ENCODE measurements at places on chromosomes 6 and 20.

DNA sequence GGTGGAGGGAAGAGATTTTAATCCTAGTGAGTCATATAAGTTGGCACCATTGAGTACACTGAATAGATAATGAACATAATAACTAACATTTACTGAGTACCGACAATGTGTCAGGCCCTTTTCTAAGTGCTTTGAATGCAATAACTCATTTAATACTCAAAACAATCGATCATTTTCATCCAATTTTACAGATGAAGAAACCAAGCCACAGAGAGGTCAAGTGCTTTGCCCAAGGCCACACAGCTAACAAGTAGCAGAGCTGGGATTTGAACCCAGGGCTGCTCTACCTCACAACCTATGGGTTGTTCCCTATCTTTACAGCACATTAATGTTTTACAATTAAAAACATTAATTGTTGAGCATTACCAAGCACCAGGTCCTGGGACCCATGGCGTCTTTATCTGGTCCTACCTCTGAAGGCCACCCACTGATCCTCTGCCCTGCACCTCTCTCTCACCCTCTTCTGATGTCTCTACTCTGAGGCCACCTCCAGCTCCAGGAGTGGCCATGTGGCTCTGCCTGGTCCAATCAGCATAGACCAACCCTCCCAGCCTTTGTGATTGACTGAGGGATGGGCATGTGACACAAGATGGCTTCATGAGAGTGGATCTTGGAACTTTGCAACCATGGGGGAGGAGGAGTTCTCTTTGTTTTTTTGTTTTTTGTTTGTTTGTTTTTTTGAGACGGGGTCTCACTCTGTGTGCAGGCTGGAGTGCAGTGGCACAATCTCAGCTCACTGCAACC, 83.9 kb downstream of the KCNB1 start:
- no peaks in the 10 kb centered on the region for H3K27me3 ChIP-seq
- no peak overlapping the region for H3K4me3 ChIP-seq
- H3K36me3 ChIP-seq: no peaks in the 10 kb centered on the region
- no peak overlapping the region for H3K27ac ChIP-seq
- H3K4me1 ChIP-seq: no peaks in the 10 kb centered on the region
- DNase-seq: no peak

DNA sequence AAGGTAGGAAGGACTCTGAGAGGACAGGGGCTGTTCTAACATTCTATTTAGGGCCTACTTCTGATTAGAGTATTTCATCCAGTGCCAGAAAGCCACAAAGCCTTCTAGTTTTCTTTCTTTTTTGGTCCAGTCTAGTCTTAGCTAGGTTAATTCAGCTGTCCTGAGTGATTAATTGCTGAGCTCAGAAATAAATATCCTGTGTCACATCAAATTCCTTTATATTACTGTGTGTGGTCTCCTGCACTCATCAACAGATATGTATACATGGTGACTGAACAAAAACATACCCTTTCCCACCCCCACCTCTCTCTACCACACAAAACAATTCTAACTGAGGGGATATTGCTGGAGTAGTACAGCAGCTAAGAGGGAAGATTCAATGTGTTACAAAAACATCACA, 601.5 kb upstream of the NRSN1 start:
- H3K4me1 ChIP-seq: peaks cover 5% of the 10 kb centered on the region
- no peak overlapping the region for H3K4me3 ChIP-seq
- H3K27me3 ChIP-seq: no peaks in the 10 kb centered on the region
- DNase-seq: no peak

DNA sequence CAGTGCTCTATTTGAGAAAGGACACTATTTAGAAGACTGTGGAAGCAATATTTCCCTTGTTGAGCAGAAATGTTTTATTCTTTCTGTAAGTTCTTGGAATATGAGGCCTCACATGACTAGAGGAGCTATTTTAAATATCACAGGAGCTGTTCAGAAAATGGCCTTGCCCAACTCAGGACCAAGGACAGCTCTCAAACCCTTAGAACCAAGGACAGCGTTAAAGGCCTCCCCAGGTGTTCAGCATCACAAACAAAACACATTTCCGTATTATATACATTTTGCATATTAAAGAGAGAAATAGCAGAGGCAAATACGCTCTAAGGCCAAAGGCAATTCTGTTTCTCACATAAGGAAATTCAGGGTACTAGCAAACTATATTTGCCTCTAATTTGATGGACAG, 631.4 kb downstream of the CDH26 start:
- DNase-seq: peak; percentile 6
- no peaks in the 10 kb centered on the region for H3K4me1 ChIP-seq
- H3K27ac ChIP-seq: no peak overlapping the region
- H3K4me3 ChIP-seq: no peak overlapping the region
- no peaks in the 10 kb centered on the region for H3K36me3 ChIP-seq

- H3K4me3 ChIP-seq: no peak overlapping the region
- DNase-seq: no peak
- no peaks in the 10 kb centered on the region for H3K36me3 ChIP-seq
- H3K4me1 ChIP-seq: no peaks in the 10 kb centered on the region
Observed at GRCh38 chr6:113511100-113511499, 346.0 kb upstream of the MARCKS start.

DNA sequence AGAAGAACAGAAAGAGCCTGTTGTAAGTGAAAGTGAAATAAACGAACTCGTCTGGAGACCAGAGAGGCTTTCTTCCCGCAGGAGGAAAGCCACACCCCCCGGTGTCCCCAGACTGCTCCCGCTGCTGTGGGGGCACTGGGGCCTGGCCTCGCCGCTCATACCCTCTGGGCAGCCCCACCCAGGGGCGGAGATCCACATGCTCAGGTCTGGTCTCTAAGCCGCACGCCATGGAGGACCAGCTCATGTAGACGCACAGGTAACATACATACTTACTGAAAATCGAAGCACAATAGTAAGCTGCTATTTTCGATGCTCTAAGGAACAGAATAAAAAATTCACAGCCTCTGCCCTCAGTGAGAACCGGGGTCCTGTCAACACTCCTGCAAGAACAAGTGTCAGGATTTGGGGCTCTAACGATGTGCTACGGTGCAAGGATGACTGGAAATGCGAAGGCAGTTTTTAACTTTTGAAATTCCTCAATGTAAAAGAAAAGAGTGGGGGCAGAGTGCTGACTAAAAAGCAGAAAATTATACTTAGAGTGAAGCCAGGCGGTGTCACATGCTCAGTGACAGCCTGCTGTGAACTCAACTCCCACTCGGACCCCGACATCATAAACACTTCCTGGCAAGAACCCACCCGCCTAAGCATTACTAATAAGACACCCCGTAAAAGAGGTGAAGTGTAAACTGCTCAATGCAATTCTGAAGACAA, 110.5 kb downstream of the IRF4 start:
- H3K27me3 ChIP-seq: no peaks in the 10 kb centered on the region
- DNase-seq: no peak
- H3K4me3 ChIP-seq: no peak overlapping the region

GRCh38 chr6:54390362-54390761, 82.1 kb downstream of the TINAG start:
- no peak overlapping the region for H3K27ac ChIP-seq
- no peak overlapping the region for H3K4me3 ChIP-seq
- no peaks in the 10 kb centered on the region for H3K36me3 ChIP-seq
- H3K4me1 ChIP-seq: no peaks in the 10 kb centered on the region
- H3K27me3 ChIP-seq: no peaks in the 10 kb centered on the region
